NCI-H510A treated with DMSO at 0.1 percent for 48 hours (cell line): ENCODE measurements at places on chromosomes 1 and 21.

GRCh38 chr1:101288491-101288944, 51.7 kb downstream of the S1PR1 start:
- peak; percentile 71 for DNase-seq

DNA sequence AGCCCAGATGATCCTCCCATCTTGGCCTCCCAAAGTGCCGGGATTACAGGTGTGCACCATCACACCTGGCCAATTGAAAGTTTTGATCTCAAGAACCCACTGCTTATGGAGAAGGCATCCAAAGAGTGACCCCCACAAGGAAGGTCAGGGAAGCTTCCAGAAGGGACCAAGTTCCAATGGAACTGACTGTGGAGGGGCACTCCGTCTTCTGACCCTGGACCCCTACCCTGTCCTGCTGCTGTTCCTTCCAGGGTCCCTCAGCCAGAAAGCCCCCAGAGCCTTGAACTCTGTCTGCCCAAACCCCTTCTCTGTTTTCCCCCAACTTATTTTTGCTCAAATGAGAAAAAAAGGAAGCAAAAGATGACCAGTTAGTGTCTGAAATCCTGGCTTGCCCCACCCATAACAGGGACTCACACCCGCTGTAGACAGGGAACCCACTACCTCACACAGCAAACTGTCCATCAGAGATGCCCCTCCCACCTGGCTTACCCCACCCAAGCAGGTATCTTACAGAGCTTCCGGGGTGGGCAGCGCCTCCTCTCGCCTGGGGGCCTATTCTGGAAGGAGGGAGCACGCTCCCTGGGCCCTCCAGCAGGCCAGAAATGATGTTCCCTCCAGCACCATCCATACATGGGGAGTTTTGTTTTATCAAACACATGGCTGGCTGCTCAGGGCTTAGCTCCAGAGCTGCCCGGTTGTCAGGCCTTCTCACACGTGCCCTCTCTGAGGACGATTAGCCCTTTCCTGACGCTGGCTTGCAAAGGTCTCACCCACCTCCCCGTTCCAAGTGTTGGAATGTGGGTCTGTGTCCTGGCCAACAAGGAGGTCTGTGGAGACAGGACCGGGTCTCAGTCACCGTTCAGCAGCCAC, 3.1 kb upstream of the WNT3A start:
- no peak for DNase-seq

DNA sequence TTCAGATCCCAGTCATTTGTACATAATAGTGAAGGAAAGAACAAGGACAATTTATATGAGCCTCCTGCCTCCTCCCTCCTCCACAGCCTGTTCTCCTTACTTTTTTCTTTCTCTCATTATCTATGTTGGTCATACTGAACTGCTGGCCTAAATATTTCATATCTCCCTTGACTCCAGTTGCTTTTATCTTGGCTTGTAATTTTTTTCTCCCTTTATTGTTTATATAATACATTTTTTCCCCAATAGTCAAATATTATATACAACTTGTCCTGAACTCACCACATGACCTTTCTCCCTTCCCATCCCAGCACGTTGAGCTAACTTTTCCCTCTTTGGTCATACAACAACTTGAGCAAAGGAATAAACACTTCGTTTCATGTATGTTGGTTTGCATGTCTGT, 752.1 kb downstream of the LTN1 start:
- no peak for DNase-seq

DNA sequence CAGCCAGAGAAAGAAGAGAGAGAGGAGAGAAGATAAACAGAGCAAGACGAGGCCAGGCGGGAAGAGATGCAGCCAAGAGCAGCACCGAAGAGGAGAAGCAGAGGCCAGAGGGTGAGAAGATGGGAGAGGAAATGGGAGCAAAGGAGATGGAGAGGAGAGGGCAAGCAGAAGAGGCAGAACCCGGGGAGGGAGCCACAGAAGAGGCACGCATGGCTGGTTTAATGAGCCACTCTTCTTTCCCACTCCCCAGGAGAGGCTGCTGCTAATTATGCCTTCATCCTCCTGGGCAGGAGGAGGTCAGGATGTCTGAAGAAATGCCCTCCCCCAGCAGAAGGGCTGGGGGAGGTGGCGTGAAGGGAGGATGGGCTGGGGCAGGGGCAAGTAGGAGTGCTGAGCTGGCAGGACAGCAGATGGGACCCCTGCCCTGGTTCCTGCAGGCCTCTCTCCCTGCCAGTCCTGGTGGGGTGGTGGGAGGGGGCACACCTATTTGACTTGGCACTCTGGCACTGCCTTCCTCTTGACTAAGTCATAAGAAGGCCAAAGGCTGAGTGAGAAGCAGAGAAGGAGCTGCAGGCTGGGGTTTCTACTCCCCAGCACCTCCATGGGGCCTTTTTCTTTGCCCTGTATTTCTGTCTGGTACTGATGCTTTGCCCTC, 32.3 kb downstream of the KIRREL1 start:
- no peak for DNase-seq

- no peak for DNase-seq
These were observed 69.6 kb upstream of the PTGS2 start for GRCh38 chr1:186749820-186750219.

DNA sequence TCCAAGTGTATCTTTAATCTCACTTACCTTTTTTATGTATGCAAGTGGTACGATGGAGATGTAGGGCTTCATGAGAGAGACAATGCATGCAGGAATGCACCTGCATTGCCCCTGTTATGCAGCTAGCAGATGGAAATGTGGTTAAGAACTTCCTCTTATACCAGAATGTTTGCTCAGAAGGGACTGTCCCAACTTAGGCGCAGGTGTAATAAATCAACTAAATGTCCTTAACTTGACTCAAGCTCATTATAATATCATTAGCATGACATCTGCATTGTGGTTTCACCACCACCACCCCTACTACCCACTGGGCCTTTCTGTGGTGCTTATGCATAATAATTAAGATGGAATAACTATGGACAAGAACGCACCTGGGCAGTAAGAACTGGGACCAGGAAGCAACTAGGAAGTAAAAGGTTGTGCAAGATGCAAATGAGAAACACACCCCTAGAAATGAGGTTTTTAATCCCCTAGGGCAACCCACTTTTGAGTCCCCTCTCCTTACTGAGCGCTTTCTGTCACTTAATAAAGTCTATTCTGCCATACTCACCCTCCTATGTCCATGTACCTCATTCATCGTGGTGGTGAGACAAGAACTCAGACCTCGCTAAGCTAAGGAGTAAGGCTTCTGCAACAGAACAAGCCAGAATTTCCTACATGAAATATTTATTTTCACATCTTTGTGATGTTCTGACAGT, 1103.3 kb upstream of the B3GALT2 start:
- no peak for DNase-seq

DNA sequence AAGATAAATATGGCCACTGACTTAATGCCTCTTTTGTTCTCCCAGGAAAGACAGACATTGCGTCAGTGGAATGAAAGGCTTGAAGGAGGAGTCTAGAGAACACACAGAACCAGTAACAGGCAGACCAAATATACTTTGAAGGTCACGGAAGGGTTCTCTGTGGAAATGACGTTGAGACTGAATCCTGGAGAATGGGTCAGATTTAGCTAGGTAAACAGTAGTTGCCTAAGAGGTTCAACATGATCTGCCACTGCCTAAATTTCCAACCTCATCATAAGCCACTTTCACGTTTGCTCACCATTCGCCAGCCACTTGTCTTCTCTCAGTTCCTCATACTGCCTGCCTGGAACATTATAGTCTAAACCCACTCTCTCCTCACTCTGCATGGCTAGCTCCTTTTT, 20.5 kb downstream of the PLA2G4A start:
- no peak for DNase-seq

DNA sequence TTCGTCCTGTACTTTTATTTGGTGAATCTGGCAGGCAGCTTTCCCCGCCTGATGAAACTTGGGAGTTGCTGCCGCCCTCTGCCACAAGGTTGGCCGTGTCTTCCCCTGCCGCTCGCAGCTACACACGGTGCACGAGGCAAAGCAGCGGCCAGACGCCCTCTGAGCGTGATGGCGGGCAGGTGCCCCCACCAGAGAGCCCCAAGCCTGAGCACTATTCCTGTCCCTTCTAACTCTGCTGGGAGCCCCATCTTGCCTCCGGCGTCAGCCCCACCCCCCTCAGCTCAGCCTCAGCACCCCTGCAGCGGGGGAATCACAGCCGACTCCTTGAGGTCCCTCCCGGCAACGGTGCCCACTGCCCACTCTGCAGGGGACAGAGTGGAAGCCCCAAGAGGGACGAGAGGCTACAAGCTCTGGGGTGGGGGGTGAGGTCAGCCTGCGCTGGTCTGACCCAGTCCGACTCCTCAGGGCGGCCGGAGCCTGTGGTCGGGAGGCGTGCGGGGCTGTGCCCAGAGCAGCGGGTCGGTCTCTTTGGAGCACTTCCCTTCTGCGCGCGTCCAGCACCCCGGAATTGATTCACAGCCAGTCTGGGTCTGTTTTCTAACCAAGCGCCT, 41.3 kb downstream of the RIPK4 start:
- no peak for DNase-seq

- DNase-seq = no peak
These were observed 209.9 kb downstream of the FAF1 start for GRCh38 chr1:50750021-50750619.

DNA sequence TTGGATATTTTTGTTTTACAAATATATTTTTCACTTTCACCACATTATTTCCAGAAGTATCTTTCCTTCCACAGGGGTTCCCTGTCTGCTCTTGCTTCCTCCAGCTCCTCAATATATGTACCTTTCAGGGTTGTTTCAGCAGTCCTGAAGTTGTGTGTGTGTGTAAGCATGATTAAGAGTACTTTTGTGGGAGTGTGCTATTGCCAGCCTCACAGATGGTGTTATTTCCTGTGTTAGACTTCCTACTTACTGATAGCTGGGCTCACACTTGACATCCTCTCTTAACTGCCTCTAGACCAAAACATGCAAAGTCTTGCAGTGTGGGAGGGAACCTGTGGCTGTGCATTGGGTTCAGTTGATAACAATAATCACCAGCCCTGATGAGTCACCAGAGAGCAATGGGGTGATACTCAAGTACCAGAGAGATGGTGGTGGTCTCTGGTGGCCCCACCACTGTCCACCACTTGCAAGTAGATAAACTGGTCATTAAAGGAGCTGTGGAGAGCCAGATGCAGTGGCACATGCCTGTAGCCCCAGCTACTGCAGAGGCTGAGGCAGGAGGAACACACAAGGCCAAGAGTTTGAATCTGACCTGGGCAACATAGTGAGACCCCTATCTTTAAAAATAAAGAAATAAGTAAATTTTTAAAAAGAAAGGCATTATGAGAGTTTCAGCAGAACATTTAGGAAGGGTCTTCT, 126.7 kb downstream of the NR5A2 start:
- DNase-seq = peak; percentile 66

DNA sequence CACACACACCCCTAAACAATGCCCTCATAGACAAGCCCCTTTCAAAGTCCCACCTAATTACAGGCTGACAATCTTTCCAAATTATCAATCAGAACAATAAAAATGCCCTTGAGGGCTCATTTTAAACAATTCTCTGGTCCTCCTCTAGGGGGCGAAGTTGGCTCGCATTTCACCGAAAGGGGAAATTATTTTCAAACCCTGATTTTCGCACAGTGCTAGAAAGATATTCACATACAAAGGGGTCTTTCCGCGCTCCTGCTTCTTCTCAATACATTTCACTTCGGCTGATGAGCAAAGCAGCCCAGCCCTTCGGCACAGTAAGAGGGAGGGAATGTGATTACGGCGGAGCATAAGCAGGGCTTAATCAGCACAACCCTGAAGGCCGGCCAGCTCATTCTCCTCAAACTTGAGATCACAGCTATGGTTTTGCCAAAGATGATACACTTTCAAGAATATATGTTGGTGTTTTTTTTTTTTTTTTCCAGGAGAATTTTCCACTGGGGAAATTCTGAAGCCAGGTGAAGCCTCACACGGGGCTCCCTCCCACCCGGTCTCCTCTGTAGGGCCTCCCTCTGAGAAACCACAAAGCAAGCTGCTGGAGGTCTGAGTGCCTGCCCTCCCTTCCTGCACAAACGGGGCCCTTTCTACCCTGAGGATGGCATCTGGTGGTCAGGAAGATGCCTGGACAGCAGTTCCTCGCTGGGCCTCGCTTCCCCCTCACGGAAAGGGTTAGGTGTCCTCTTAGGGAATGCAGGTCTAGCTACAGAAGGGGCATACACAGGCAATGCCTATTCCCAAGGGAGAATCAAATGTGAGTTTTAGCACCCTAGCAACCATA, 66.9 kb downstream of the GNG12 start:
- peak; percentile 38 for DNase-seq

GRCh38 chr1:216924732-216925131, 201.5 kb upstream of the ESRRG start:
- DNase-seq = no peak

GRCh38 chr1:64265141-64265540, 61.7 kb downstream of the UBE2U start:
- no peak for DNase-seq

DNA sequence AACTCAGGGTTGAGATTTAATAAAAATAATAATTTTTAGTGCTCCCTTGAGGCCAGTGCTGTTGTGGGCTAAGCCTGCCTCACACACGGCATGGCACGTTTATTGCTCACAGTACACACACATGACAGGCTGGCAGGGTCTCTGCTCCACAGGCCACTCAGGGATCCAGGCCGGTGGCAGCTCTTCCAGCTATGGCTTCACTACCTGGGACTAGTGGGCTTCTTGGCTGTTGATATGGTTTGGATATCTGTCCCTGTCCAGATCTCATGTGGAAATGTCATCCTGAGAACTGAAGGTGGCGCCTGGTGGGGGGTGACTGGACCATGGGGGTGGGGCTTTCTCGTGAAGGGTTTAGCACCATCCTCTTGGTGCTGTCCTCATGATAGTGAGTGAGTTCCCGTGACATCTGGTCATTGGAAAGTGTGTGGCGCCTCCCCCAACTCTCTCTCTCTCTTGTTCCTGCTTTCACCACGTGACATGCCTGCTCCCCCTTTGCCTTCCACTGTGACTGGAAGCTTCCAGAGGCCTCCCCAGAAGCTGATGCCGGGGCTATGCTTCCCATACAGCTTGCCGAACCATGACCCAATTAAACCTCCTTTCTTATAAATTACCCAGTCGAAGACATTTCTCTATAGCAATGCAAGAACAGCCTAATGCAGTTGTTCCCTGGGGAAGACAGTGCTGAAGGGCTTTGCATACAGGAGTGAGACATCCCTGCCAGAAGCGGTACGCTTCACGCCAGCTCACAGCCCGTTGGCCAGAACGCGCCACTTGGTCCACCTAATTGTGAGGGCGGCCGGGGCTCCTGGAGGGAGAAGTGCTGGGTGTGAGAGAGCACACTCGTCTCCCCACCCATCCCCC, 226.9 kb upstream of the C1orf174 start:
- no peak for DNase-seq

- DNase-seq = peak; percentile 24
These were observed 3.2 kb upstream of the UCK2 start for GRCh38 chr1:165824269-165824643.

GRCh38 chr1:200369706-200370105, 40.1 kb downstream of the ZNF281 start:
- DNase-seq = peak; percentile 88

GRCh38 chr21:29346281-29346680, 47.6 kb downstream of the BACH1 start:
- DNase-seq = no peak

GRCh38 chr1:236341298-236341697, 52.8 kb upstream of the EDARADD start:
- DNase-seq = no peak
